SJCRH30 (cell line): ENCODE measurements at places on chromosomes 4 and X. TPM values are rescaled to one million over a fixed set of nuclear protein-coding genes. Genes with fewer than 3 reads are reported as not detected.

Gene OTC
- total RNA-seq, result not detected in 2 replicates

Gene AMOT
- total RNA-seq, result 42.7 and 43.2 TPM in 2 replicates

- no peak overlapping the region for H3K27ac ChIP-seq
- peaks cover 6% of the 10 kb centered on the region; the same call in 1 of the 2 replicates for H3K4me1 ChIP-seq
- H3K36me3 ChIP-seq, result no peaks in the 10 kb centered on the region
- no peaks in the 10 kb centered on the region for H3K27me3 ChIP-seq
- no peak for DNase-seq
Measured at GRCh38 chr4:134126000-134126560, 75.5 kb downstream of the PABPC4L start.

GRCh38 chr4:110769578-110769977, 146.7 kb upstream of the PITX2 start:
- H3K36me3 ChIP-seq, result no peaks in the 10 kb centered on the region
- no peaks in the 10 kb centered on the region for H3K4me1 ChIP-seq
- H3K27me3 ChIP-seq, result no peaks in the 10 kb centered on the region
- no peak overlapping the region for H3K4me3 ChIP-seq
- no peak overlapping the region for H3K27ac ChIP-seq

- H3K4me3 ChIP-seq, result no peak overlapping the region
- H3K27ac ChIP-seq, result no peak overlapping the region
- no peak for DNase-seq
- no peaks in the 10 kb centered on the region for H3K4me1 ChIP-seq
Measured at GRCh38 chrX:118720058-118720707, 7.2 kb upstream of the IL13RA1 start.

DNA sequence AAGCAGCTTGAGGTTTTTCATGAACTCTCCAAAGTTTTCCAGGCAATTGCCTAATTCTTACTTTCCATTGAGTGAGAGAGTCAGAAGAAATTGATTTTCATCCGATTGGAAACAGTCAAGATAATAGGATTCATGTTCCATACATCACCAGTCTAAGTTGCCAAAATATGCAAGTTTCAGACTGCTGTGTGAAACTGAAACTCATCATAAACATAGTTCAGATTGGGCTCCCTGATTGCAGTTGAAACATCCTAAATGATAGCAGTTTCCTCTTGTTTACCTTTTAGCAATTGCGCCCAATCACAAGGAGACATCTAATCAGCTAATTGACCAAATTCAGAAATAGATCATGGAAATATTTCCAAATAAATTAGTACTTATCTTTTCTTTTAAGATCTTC, 56.8 kb downstream of the SPANXN4 start:
- H3K4me1 ChIP-seq, result no peaks in the 10 kb centered on the region
- H3K27ac ChIP-seq, result no peak overlapping the region
- H3K27me3 ChIP-seq, result no peaks in the 10 kb centered on the region
- no peak overlapping the region for H3K4me3 ChIP-seq
- no peaks in the 10 kb centered on the region for H3K36me3 ChIP-seq

DNA sequence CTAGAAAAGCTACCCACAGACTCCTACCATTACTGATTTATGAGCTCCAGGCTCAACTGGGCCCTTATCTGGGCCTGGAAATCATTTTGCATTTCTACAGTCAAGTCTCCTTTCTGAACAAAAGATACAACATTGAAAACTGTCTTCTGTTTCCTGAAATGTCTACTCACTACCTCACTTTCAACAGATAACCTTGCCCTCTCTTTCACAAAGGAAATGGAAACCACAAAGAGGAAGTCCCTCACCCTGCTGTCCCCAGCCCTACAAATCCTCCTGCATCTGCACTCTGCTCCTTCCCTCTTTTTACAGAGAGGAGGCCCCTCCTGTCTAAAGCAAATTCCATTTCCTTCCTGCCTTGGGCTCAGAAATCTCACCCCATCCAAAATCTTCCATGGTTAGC, 24.8 kb upstream of the CYBB start:
- no peak for DNase-seq
- H3K4me3 ChIP-seq, result no peak overlapping the region
- H3K4me1 ChIP-seq, result no peaks in the 10 kb centered on the region
- H3K27ac ChIP-seq, result no peak overlapping the region
- no peaks in the 10 kb centered on the region for H3K27me3 ChIP-seq
